ENCODE measurements at places on chromosomes 11 and 22.

DNA sequence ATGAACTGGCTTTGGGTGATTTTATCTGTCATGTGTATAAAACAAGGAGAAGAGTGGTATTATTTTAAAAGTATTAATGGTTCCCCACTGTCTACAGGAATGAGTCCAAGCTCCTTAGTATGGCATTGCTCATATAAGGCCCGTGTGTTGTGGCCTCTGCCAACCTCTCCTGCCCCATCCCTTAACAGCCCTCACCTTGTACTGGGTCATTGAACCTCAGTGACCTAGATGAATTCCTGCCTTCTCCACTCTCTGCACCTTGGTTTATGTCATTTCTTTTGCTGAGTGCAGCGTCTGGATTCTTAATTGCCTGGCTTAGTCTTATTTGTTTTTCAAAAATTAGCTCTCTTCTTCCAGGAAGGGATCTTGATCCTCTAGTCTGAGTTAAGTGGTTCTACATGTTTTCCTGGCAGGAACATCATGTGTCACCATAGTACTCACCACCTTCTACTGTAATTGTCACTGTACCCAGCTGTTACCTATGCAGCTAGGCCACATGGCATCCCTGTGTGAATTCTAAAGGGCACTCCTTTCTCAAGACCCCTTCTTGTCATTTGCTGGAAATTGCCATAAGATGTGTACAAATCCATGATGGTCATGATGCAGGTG, 36.2 kb upstream of the POGLUT3 start:
- no peak for DNase-seq

GRCh38 chr11:73019449-73019848, 122.7 kb downstream of the FCHSD2 start:
- peak; percentile 88 for DNase-seq

DNA sequence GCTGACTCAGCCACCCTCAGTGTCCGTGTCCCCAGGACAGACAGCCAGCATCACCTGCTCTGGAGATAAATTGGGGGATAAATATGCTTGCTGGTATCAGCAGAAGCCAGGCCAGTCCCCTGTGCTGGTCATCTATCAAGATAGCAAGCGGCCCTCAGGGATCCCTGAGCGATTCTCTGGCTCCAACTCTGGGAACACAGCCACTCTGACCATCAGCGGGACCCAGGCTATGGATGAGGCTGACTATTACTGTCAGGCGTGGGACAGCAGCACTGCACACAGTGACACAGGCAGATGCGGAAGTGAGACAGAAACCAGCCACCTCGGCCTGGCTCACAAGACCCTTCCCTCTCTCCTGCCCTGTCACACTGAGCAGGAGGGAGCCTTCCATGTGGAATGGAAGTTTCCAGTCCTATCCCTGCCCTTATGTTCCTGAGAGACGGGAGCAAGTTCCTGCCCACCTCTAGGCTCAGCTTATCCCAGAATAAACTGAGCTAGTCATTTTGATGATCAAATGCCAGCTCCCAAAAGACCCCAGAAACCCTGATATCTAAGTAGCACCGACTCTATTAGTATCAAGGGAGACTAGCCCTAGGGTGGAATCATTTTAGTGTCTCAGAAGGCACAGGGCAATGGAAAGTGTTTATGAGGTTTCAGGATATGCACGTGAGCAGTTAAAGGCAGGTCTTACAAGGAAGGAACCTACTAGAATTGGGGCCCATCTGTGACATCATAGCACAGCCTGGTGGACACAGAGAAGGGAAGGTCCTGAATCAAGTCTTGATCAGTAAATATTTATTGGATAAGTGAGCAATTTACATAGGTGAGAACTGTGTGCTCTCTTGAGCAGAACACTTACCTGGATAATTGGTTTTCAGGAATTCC, 6.3 kb upstream of the IGLL5 start:
- DNase-seq = no peak

DNA sequence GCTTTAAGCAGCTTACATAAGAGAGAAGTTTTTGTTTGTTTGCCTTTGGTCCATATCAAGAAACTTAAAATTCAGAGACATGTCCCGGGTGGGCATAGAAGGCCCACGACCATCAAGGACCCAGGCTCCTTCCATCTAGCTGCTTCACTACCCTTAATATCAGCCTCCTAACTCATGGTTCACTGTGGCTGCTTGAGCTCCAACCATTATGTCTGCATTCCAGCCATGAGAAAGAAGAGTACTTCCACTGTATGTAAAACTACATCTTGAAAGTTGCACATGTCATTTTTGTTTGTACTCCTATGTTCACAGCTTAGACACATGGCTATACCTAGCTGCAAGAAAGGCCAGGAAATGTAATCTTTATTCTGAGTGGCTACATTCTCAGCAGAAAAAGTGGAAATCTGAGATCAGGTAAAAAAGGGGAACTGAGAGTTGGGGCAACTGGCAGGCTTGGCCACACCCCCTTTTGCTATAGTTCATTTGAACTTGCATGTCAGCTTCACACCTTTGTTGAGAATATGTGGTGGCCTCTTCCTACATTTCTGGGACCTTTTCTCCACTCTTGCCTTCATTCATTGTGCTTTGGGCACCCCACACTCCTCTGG, 81.3 kb upstream of the TP53I11 start:
- no peak for DNase-seq

DNA sequence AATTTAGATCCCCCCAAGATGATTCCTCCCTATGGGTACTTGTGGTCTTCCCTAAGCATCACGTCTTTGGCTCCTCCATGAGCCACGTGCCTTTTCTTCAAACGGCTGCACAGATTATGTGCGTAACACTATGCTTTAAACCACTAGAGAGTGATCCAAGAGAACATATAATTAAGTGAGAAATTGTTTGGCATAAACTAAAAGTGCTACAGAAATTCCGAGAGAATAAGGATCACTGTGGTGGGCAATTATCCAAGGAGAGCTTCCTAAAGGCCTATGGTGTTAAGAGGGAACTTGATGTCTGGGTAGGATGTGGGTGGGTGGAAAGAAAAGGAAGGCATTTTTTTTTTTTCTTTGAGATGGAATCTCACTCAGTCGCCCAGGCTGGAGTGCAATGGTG, 110.9 kb downstream of the MAML2 start:
- DNase-seq = no peak

DNA sequence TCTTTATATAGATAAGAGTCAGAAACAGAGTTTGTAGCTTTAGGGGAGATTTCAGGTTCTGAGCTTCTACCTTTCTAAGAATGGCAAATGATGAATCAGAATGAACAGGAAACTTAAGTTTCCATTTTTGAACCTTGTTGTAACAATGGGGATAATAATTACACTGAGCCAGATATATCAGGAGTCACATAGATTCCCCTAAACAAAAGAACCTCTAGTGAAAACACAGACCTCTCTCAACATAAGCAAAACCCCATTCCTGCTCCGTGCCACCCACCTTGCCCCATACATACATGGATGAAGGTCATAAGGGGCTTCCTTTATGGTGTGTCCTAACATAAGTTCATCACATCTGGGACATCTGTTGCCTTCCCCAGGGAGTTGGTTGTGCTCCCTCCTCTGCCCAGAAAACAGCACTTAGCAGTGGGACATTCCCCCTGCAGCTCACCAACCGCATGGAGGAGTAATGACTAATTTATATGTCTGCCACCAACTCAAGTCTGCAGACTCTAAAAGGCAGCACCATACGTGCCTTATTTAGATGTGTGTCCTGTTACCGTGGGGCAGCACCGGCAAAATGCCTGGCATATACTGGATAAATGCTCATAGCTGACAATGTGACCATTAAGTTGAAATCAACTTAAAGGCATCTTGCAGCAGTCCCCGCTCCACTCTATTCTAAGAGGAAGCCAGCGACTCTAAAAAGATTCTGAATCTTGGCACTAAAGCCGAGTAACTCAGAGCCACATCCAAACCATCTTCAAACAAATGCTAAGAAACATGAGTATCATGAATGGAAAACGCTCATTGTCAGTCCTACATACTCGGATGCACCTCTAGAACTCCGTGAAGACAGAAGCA, 8.0 kb downstream of the JAML start:
- DNase-seq = no peak

- no peak for DNase-seq
These were observed 54.8 kb downstream of the PAK1 start for GRCh38 chr11:77418971-77419597.

DNA sequence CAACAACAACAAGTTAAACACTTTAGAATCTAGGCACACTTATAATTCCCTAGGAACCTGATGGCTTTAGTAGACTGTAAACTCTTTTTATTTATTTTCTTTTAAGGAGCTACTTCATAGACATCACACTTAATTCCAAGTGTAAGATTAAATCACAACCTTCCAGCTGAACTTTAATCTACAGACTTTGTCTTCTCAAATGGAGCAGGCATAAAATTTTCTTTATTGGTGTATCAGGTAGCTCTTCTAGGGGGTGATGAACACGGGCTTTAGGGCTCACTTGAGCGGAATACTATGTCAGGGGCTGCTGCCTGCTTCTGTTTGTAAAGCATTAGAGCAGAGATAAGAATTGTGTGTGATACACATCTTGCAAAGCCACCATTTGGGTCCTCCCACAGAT, 525.8 kb upstream of the FAT3 start:
- DNase-seq = no peak

GRCh38 chr11:46280706-46281105, 3.2 kb downstream of the CREB3L1 start:
- DNase-seq = no peak

DNA sequence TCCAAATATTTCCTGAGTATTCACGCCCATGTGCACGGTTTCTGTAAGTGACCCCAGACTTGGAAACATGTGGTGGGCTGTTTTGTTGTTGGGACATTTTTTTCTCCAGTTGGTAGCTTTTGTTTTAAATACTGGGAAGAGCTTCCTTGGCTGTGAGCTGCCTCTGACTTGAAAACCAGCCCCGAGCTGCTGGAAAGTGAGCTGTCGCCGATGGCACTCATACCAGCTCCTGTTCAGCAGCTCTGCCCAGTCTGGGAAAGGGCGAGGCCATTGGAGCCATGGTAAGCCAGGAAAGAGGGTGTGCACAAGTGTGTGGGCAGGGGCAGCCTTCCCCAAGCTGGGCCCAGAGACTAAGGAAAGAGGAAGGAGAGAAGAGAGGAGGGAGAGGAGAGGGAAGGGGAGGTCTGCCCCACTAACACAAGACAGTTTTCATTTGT, 3.2 kb upstream of the FLI1 start:
- DNase-seq = no peak

DNA sequence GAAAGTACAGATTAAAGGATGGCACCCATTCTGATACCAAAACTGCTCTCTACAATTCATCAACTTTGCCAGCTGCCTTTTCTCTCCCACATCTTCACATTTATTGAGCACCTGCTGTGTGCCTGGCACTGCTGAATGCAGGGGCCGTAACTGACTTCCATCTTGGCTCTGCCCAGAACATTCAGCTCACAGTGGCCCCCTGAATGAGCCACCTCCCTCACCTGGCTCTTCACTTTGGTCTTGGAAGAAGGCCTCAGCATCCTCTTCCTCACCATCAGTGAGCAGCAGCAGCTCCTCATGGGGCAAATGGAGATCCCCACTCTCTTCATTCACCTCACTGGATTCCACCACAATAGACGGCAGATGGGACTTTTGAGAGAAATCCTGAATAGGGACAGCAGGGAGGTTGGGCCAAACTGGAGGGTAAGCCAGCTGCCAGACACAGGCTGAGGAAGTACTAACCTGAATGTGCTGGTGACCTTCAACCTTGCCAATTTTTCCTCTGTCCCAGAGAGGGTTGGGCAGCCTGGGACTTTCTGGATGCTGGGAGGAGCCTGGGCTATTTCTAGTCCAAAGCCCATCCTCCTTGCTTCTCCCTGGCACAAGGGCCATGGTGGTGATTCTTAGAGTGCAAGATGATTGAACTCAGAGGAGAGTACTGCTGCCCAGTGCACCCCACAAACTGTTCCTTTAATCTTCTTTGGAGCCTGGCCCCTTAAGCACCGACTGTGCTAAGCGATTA, 1.9 kb upstream of the UQCC3 start:
- DNase-seq = no peak

- DNase-seq = no peak
These were observed 129.5 kb downstream of the SLC1A2 start for GRCh38 chr11:35289821-35290220.

- no peak for DNase-seq
These were observed 6.7 kb upstream of the TAGLN start for GRCh38 chr11:117192401-117192875.

GRCh38 chr11:76777876-76778275, 5.3 kb upstream of the TSKU start:
- no peak for DNase-seq

DNA sequence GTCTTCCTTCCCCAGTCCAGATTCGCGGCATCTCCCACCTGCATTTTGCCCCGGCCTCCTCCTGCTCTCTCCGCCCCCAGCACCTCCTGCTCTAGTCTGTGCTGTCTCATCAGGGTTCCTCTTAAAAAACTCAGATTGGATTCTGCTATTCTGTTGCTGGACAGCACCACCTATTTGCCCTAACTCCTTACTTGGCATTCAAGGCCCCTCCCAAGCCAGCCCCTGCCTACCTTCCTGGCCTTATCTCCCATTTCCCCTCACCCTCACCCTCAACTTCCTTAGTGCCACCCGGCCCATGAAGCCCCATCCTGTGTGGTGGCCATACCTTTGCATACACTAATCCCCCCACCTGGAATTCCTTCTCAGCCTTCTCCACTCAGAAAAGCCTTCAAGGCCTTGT, 59.9 kb upstream of the PRDM11 start:
- no peak for DNase-seq

GRCh38 chr11:3086114-3086513, 28.9 kb upstream of the CARS1 start:
- no peak for DNase-seq

DNA sequence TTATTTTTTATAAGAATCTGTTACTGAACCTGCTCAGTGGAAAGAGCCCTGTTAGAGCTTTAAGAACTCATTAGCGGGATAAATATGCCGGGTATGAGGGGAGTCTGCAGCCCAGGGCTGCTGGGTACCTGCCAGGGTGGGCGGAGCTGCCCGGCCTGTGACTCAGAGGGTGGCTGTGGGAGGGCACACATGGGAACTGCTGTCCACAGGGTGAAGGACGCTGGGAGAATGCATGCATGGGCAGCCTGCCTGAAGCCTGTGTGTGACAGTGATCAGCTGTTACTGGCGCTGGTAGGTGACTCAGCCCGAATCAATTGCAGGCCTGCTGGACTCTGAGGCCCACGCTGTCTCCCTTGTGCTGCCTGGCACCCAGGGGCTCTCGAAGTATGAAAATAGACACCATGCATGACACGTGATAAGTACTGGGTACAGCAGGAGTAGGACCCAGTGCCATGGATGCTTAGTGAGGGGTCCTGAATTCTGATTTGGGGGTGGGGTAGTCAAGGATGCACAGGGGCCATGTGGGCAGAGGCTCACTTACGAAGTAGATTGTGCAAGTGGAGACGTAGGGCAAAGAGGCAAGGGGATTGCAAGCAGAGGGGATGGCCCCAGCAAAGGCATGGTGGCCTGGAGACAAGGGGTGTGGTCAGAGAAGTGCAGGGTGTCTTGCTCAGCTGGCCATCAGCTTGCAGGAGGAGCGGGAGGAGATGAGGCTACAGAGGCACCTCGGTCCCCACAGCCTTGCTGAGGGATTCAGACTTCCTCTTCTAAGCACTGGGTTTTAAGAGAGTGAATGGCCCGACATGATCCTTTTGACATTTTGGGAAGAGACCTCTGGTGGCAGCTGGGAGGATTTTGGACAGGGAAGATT, 36.5 kb downstream of the GRIK4 start:
- DNase-seq = peak; percentile 89
